ENCODE measurements at places on chromosomes 1 and 21.

DNA sequence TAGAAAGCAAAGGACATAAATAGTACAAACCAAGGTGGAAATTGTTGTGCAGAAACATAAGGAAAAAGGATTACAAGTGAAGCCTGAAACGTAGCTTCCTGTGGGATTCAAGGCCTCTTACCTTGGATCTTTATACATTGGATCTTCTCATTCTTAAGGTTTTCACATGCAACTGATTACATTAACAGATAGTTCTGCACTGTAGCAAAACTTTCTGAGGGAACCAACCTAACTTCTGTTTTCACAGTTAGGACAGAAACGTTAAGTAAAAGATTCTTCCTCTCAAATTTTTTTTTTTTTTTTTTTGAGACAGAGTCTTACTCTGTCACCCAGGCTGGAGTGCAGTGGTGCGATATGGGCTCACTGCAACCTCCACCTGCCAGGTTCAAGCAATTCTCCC is 7.8 kb upstream of the TM2D1 start:
- no peak for DNase-seq

- DNase-seq, result peak; percentile 33
Observed at GRCh38 chr1:37795340-37796125, 1.9 kb downstream of the MANEAL start.

DNA sequence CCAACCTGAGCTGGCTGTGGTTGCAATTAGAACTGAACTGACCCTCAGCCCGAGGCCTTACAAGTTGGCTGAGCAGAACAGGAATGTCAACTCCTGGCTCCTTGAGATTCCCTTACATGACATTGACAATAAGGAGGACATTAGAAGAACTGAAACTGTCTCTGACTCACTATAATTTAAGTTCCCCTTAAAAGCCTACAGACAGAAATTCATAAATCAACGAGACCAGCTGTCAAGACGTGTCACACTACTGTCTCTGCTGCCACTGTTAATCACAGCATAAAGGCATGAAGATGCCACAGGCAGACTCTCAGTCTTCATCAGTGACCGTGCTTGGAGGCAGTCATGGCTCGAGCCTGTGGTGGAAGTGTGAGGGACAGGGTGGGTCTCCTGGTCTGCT is 168.8 kb downstream of the GABPA start:
- DNase-seq, result no peak

DNA sequence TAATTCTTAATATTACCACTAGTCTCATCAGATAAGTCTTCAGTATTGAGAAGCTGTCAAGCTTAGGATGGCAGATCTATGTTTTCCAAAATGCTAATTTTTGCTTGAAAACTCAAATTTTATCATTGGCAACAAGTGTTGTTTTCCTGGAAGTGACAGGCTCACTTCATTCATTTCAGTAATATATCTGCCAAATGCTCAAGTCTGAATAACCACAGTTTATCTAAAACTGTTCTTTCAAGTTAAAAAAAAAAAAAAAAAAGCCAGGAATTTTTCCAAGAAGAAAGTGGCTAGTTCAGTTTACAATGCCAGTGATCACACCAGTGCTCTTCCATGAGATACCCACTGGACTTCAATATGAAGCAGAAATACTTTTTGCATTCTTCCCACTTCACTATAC is 20.6 kb downstream of the SMYD2 start:
- no peak for DNase-seq

GRCh38 chr1:48082271-48082962 is 85.2 kb upstream of the TRABD2B start:
- peak; percentile 94 for DNase-seq

- no peak for DNase-seq
Observed at GRCh38 chr1:44346184-44346583, 8.9 kb downstream of the ERI3 start.

- no peak for DNase-seq
Observed at GRCh38 chr21:29033871-29034270, 9.4 kb downstream of the USP16 start.

GRCh38 chr1:225987491-225988316 is 11.4 kb downstream of the SDE2 start:
- no peak for DNase-seq

- no peak for DNase-seq
Observed at GRCh38 chr1:46543382-46543760, 8.1 kb downstream of the KNCN start.

- no peak for DNase-seq
Observed at GRCh38 chr1:220775240-220775853, 11.4 kb upstream of the MTARC1 start.

DNA sequence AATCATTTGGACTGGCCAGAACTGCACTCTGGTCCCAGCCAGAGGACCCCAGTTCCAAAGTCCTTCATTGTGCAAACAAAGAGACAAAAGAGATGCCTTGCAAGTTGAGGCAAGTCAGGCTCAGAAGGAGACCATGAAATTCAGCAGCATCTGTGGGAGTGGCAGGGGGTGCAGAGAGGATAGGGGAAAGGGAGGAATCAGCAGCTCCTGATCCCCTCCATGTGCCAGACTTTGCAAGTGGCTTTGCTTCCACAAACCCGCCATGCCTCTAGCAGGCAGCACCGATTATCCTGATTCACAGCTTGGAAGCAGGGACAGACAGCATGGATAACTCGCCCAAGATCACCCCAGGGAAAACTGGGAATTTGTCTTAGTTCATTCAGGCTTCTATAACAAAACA is 2.1 kb upstream of the CAPN9 start:
- DNase-seq, result peak; percentile 56

GRCh38 chr21:26709090-26709489 is 136.0 kb upstream of the CYYR1 start:
- no peak for DNase-seq

DNA sequence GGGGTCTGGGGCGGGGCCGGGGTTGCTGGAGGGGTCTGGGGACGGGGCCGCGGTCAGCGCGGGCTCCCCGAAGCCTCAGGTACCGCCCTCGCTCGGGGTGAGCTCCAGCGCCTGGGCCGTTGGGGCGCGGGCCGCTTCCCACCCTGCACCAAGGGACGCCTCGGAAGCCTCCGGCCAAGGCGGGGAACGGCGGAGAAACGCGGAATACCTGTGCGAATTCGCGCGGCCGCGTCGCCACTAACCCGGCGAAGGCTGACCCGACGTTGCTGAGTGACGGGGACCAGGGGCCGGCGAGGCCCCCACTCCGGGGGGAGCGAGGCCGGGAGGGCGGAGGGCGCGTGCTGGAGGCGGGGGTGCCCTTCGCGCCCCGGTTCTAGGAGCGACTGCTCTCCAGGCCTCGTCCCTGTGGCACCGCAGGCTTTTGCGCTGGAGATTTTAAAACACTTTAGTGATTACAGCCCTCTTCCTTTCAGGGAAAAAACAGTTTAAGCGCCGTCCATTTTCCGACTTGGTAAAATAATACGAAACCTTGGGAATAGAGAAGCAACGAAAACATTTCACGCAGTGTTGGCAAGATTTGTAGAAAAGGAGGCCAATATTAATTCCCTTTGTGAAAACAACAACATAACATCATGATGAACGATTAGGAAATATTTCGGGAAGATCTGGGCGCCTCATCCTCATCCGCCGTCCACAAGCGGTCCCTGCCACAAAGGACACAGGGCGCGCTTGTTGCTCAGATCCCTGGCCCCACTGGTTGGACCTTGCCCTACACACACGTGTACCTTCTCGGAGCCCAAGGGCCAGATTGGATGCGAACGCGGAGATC is 971 bp upstream of the GNG4 start:
- DNase-seq, result peak; percentile 27

- no peak for DNase-seq
Observed at GRCh38 chr1:200442537-200443156, 32.8 kb upstream of the ZNF281 start.

DNA sequence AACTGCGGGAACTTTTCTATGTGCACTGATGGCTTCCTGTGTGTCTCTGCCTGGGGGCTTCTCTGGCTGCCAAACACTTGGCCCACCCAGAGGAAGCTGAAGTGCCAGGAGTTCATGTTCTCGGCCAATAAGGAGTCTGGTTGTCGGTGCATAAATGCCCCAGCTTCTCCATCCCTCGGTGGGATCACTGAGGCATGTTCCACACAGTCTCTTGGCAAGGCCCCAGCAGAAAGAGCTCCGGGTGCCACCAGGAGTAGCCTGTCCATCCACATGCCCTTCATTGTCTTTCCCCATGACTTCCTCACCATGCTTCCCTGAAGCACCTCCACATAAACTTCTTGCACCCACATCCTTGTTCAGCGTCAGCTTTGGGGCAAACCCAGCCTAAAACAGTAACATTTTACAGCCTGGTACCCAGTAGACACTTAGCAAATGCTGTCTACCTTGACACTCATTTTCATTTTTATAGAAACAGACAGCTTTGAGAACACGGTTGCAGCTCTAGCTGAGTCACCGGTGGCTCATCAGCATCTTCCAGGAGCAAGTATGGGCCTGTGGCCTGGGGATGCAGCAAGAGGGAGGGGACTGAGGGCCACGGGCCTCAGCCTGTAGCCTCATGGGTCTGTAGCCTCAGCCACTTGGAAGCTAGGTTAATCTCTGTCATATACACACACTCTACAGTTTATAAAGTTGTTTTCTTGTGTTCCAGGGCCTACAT is 14.8 kb upstream of the CDCP2 start:
- DNase-seq, result no peak

GRCh38 chr1:42453386-42453785 is 2.4 kb downstream of the ZMYND12 start:
- no peak for DNase-seq

- DNase-seq, result no peak
Observed at GRCh38 chr1:111571987-111572386, 47.6 kb upstream of the RAP1A start.

DNA sequence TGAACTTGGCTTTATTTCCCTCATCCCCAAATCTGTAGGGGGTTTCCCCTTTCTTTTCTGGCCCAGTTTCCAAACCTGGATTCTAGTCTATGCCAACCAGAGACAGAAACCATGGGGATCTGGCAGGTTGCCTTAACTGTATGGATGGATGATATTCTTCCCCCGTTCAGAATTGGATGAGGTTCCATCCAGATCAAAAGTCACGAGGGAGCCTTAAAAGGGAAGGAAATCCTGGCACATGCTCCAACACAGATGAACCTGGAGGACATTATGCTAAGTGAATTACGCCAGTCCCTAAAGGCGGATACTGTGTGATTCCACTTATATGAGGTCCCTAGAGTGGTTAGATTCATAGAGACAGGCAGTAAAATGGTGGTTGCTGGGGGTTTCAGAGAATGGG is 124.4 kb downstream of the HUNK start:
- DNase-seq, result no peak

- DNase-seq, result no peak
Observed at GRCh38 chr1:40396420-40396819, 22.9 kb downstream of the SMAP2 start.

GRCh38 chr1:149916193-149916897 is 1.3 kb downstream of the SV2A start:
- no peak for DNase-seq

DNA sequence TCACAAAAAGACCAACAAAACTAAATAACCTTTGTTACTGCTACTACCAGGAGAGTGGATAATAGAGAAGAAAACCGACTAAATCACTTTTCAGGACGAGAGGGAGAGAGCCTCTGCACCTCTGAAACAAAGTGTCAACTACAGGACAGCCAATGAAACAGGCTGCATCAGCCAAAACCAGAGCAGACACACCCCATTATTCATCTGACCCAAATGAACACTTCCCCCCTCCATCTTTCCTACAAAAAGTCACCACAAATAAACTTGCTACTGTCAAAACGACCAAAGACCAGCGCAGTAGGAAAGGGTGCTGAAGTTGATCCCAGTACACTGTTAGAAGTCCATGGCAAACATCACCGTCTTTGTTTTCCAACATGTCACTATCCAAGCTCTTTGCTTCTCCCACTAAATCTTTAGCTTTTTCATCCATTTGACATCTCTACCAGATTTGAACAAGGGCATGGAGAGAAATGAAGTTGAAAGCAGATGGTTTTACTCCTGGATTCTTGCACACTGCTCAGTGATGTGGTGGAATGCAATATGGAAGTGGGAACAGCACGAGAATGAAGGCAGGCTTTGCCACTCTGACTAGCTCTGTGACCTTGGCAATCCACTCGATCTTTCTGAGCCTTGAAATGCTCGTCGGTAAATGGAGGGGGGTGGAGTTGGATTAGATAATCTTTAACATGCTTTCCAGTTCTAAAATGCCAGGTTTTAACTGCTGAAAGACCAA is 20.5 kb downstream of the DSTYK start:
- no peak for DNase-seq

GRCh38 chr1:242425232-242425631 is 99.3 kb downstream of the PLD5 start:
- DNase-seq, result no peak

DNA sequence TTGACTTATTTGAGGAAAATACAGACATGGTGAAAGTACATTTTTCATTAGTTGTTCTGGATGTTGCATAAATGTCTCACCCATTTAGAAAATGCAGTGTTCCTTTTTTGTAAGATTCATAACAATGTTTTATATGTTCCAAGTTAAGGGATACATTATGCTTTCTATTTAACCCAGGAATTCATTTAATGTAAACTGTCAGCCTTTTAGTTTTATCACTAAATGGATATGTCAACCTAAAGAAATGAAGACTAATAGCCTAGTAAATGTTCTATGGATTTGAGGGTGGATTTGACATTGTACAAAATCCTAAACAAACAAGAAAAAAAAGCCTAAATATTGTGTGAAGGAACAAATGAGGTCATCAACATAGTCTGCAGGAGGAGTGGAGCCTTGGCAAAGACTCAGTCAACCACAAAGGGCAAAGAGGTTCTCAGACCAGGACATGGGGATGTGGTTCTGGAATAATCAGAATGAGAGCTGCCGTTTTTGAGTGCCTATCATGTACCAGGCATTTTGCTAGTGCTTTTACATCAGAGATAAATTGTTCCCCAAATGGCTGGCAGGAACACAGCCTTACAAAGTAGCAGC is 8.8 kb upstream of the INSL5 start:
- no peak for DNase-seq

GRCh38 chr1:94949681-94950661 is 23.1 kb upstream of the CNN3 start:
- peak; percentile 98 for DNase-seq

DNA sequence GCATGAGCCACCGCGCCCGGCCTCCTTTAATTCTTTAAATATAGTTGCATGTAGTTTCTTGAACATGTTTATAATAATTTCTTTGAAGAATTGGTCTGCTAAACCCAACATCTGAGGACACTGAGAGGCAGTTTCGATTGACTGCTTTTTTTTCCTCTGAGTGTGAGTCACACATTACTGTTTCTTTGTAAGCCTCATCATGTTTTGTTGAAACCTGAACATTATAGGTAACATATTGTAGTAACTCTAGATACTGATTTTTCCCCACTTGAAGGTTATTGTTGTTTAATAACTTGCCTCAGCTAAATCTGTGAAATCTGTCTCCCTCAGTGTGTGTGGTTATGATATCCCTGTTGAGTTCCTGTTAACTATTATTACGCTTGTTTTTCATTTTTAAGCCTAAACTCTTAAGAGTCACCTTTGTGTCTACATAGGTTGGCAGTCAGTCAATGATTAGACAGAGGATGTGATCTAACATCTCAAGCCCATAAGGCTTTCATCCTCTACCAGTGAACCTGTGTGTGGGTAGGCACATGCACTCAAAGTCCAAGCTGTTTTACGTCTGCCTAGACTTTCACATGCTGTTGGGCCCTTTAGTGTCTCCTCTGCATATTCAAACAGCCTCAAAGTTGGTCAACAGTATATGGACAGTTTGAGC is 155.5 kb downstream of the KCNH1 start:
- DNase-seq, result no peak

GRCh38 chr21:29025328-29025713 is 853 bp downstream of the USP16 start:
- DNase-seq, result no peak
